ENCODE measurements at places on chromosomes 6 and 20.
A peak's percentile ranks its signal among the peaks of the same experiment; 100 is the strongest.

DNA sequence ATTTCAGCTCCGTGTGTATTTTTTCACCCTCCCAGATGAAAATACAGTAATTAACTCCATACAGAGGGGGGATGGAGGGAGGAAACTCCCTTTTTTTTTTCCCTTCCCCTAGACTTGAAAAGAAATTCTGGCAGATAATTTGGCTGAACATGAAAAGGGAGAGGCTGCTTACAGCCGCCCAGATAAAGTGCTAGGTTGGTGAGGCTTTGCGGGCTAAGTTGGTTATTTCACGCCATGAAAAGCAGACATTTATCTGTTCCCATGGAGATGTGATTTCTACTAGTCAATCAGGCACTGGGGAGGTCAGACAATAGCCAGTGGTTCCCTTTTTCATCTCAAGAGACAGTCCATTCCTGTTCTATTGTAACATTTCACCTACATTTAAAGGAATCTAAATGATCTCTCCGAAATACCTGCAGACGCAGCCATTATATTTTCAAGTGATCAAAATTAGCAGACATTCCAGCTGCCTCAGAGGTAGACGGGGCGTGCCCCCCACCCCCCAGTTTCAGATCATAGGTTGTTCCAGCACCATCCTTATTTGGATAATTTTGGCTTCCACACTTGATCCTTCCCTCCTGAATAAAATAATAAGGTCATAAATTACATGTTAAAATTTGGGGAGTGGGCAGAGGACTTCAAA is 143.9 kb upstream of the ZNF217 start:
- no peak for DNase-seq

DNA sequence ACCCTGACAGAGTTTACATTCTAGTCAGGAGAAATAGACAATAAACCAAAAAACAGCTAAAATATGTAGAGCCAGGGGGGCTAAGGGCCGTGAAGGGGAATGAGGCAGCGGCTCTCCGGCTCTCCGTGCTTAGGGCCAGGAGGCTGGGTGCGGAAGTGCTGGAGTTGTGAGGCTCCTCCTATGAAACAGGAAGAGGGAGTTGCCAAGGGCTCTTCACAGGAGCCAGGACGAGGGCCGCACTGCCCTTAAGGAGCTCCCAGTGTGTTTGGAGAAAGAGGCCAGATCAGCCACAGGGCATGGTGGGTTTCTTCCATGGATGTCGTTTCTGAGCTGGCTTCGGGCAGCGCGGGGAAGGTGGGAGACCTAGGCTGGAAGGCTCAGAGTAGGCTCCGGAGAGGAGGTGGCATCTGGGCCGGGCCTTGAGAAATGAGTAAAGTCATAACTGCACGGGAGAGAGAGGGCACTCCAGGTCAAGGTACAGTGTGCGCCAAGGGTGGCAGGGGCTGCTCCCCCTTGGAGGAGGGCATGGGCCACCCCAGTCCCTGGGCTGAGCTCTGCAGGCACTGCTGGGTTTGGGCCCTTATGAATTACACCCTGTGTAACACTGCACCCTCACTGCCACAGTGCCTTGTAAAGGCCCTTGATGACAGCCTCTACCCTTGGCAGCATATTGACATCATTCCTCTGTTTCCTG is 20.8 kb upstream of the MLN start:
- peak; percentile 69 for DNase-seq

DNA sequence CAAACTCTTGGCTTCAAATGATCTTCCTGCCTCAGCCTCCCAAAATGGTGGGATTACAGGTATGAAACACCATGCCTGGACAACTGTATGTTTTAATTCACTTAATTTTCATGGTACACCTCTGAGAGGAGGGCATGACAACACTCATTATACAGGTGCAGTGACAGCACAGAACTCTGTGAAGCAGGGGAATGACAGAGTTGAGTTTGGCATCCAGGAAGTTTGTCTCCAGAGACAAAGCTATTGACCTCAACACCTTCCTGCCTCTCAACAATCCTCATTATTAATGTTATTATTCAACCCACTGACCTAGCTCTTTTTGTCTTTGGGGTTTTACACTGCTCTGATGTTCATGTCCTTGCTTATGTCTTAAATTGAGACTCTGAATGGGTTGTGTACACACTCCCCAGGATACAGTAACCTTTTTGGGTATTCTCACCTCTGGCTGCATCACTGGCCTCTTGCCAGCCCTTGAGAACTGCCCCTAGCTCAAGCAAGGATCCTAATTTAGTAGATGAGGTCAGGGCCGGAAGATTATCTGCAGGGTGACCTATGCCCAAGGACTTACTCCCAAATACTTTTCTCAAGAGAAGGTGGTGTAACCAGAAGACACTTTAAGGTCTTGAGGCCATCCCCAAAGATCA is 13.0 kb upstream of the IER3 start:
- no peak for DNase-seq

GRCh38 chr6:31826793-31827285 is 699 bp upstream of the HSPA1B start:
- DNase-seq = peak; percentile 83

GRCh38 chr20:62668441-62669027 is 26.2 kb downstream of the SLCO4A1 start:
- peak; percentile 58 for DNase-seq

Data from iris pigment epithelial cell (primary cell).